ENCODE measurements at places on chromosomes 6 and 20.
A peak's percentile ranks its signal among the peaks of the same experiment; 100 is the strongest.

DNA sequence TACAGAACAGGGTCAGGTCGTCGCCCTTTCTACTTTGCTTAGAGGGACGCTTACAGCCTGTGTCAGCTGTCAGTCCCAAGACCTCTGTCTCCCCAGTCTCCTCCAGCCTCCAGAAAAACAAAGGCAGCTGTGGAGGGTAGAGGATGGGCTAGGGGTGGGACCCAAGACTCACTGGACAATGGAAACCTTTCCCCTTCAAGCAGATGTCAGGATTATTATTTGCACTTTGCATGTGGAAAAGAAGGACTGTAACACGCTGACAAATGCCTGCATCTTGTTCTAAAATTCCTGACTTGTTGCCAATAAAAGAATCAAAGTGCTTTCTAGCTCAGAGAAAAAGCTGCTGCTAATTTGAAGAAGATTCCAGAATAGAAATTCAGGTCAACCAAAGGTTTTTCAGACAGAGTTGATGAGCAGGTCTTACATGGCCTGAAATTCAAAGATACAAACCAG lies 58.7 kb downstream of the SNX5 start:
- no peak for DNase-seq

DNA sequence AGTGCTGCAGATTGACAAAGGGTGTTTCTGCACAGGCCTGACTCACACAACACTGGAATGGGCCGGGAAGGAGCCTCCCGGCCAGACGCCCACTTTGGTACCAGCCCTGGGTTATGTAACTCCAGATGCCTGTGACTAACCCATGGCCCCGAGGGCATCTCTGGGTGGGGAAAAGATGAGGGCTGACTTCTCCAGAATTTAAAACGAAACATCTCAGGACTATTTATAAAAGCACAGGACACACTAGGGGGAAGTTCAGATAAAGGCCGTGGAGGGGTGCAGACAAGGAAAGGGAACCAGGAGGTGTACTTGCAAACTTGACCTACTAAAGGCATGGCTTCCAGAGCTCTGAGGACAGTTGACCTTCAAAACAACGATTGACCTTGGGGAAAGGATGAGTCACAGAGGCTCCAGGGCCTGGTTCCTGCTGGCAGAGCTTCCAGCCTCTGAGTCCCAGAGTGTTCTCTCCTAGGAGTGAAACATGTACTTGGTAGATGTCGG lies 196.9 kb downstream of the NFATC2 start:
- no peak for DNase-seq

DNA sequence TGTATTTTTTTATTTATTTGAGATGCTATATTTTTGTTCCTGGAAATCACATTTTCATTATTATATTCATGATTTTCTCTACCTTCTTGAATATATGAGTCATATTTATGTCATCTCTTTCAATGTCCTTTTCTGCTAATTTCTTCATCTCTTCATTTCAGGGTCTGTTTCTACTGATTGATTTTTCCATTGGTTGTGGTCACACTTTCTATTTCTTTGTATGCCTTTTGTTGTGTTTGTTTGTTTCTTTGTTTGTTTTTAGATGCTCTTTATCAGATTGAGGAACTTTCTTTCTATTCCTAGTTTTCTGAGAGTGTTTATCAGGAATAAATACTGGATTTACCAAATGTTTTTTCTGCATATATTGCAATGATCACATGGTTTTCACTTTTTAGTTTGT lies 16.9 kb upstream of the MDFI start:
- no peak for DNase-seq

- peak; percentile 33 for DNase-seq
Measured at GRCh38 chr6:143068001-143068400, 7.3 kb downstream of the AIG1 start.

DNA sequence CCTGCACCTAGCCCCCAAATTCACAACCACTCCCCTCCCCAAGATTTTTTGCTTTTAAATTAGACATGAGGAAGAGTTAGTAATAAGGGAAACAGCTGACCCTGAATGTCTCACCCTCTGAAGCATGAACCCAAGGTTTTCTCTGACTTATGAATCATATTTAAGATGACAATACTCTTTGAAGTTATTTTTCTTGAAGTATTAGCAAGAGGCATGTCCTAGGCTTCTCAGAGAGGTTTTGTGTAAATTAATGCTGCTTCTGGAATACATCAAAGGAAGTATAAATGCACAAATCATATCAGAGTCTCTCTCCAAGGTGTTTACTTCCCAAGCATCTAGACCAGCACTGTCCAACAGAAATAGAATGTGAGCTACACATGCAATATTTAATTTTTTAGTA lies 408.1 kb upstream of the MARCKS start:
- DNase-seq: no peak

DNA sequence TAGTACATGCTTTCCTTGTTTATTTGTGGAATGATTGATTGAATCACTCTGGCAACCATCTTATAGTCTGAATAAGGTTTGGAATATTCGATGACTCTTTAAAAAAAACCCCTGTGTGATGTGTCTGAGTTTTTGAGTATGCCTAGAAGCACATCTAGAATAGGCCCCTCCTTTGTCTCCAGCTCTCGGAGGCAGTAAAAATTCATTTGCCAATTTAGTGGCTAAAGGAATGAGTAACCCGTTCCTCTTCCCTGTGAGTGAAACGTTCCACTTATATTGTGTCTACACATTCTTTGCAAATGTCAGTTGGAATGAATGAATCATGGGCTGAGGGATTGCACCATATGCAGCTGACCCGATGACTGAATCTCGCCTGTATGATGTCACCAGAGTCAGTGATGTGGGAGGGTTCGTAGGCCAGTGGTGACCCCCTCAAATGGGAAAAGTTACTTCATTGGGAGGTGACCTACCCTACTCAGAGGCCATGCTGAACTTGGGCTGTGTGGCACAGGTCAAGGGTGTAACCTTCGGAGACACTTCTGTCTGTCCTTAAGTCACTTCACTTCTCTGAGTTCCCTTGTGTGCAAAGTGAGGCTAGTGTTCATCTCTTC lies 21.6 kb downstream of the MOCS3 start:
- no peak for DNase-seq

DNA sequence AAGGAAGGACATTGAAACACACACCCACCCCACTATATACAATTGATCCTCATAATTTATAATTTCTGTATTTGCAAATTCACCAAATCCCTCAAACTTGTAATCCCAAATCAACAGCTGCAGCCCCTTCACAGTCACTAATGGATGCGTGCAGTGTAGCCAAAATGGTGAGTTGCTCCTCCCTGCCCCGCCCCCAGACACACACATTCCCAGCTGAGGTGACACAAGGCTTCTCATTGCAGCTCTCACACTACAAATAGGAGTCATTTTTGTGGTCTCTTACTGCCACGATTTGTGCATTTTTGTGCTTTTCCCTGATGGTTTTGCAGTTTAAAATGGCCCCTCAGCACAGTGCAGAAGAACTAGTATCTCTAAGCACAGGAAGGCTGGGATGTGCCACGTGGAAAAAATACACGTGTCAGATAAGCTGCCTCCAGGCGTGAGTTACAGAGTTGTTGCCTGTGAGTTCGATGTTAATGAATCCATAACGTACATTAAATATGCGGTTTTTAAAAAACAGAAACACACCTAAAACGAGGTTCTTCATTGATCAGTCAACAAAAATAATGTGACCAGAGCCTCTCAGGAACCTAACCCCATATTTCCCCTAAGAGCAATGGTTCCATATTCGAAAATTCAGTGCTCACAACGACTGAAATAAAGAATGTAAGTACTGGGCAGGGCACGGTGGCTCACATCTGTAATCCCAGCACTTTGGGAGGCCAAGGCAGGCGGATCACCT lies 8.2 kb downstream of the ATP9A start:
- no peak for DNase-seq

GRCh38 chr6:81476881-81477280 lies 275.6 kb downstream of the TENT5A start:
- no peak for DNase-seq

- DNase-seq: no peak
Measured at GRCh38 chr6:12092762-12093161, 80.7 kb downstream of the HIVEP1 start.

- peak; percentile 83 for DNase-seq
Measured at GRCh38 chr6:150666071-150666470, 66.4 kb downstream of the PLEKHG1 start.

GRCh38 chr20:8433291-8433690 lies 301.2 kb downstream of the PLCB1 start:
- no peak for DNase-seq

GRCh38 chr20:36541227-36541767 lies at the start of gene MYL9:
TSS of gene MYL9 (plus strand) at chr20:36541519. CDS start at chr20:36544885, 3,366 bp downstream.
- DNase-seq: peak; percentile 66

- DNase-seq: no peak
Measured at GRCh38 chr6:68447112-68447511, 188.0 kb upstream of the ADGRB3 start.

DNA sequence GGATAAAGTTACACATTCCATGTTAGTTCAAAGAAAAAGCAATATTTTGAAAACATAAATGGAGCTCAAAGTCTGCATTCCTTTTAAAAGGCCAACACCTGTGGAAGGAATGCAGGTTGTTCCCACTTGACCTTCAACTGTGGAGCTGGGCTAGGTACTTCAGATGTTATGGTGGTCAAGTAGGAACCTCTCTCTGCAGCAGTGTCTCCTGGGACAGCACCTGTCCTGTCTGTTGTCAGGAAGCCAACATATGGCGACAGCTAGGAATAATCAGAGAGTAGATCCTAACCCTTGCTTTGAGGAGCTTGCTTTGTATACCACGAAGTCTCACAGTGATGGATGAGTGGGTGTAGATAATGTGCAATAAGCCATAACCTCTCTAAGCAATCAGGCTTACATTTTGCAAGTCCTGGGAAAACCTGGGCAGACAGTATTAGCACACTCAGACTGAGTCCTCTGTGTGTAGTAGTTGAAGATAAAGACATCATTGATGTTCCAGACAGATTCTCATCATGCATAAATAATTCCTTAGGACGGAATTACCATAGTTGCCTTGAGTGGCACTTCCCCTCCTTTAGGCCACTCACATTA lies 347.5 kb downstream of the PRL start:
- no peak for DNase-seq

GRCh38 chr20:44247586-44248409 lies 690 bp downstream of the GDAP1L1 start:
- peak; percentile 30 for DNase-seq

DNA sequence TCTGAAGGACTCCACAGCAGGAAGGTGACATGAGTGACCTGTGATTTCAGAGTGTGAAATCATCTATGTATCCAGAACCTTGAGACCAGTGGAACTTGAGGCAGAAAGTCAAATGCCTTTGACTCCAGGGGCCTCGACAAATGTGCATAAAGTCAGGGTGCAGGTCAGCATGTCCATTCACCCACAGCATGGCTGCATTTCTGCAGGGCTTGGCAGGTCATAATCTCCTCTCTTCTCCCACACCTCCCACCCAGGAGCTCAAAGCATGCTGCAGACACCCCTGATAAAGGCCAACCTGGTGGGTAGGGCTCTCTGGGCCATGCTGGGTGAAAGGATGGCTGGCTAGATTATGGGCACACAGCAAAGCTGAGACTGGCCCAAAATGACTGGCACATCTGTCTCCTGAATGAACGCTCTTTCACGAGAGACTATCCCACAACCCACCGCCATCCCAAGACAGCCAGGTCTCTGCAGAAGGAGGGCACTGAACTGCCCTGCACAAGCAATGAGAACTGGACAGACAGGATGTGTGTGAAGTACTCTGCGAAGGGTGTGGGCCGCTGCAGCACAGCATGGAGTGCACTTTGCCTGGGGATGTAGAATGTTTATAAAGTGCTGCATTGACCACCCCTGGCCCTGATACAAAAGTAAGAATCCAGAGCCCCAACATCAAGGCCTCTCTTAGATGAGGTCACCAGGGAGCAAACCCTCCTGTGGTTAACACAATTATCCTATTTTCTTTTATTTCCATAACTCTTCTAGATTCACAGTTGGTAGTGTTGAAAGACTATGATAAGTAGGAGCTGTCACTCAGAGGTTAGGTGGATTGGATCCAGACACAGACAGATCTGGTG lies 78.2 kb upstream of the NXT1 start:
- no peak for DNase-seq

- no peak for DNase-seq
Measured at GRCh38 chr20:47126709-47127108, 229.8 kb downstream of the ZMYND8 start.

GRCh38 chr20:32501709-32502108 lies 83.4 kb downstream of the NOL4L start:
- no peak for DNase-seq

DNA sequence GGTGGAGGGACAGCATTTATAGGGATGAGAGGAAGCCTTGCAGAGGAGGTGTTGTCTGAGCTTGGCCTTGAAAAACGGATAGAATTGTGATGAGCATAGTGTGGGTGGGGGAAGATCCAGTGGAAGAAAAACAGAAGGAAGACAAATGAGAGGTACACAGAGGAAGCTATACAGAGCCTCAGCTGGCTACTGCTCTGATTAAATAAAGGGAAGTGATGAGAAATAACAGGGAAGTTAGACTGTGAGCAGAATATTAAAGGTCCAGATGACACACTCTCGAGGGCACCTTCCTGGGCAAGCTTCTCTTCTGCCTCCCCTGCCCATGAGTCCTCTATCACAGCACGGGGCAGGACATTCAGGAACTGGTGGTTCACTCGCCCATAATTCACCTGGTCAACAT lies 182.3 kb downstream of the KIF16B start:
- DNase-seq: no peak

- no peak for DNase-seq
Measured at GRCh38 chr6:100320686-100321085, 144.0 kb downstream of the SIM1 start.

- no peak for DNase-seq
Measured at GRCh38 chr20:48586730-48587129, 241.1 kb downstream of the PREX1 start.

DNA sequence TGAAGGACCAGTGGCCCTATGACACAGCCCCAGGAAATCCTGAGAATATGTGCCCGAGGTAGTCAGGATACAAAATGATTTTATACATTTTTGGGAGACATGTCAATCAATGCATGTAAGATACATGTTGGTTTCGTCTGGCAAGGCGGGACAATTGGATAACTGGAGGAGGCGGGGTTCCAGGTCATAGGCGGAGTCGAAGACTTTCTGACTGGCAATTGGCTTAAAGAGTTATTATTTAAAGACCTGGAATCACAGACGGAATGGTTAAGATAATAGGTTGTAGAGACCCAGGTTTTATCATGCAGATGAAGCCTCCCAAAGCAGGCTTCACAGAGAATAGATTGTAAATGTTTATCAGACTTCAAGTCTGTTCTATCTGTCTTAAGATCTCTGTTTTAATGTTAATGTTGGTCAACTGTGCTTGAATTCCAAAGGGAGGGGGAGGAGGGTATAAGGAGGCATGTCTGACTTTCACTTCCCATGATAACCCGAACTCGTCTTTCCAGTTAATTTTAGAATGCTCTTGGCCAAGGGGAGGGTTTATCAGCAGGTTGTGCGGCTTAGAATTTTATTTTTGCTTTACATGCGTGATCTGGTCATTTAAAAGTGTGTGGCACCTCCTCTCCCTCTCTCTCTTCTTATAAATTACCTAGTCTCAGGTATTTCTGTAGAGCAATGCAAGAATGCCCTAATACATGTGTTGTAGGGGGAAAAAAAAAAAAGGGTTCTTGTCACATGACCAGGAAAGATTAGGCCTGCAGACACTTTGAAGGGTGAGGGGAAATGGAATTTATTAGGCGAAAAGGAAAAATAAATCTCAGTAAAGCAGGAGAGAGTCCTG lies 230.7 kb downstream of the NFATC2 start:
- no peak for DNase-seq

GRCh38 chr20:40176098-40176841 lies 512.8 kb downstream of the MAFB start:
- DNase-seq: no peak

GRCh38 chr20:53693262-53693871 lies 99.7 kb upstream of the ZNF217 start:
- DNase-seq: no peak

All from hindlimb muscle (tissue), 1 donor.